ENCODE measurements at places on chromosomes 2 and 18. TPM values are rescaled to one million over a fixed set of nuclear protein-coding genes. Genes with fewer than 3 reads are reported as not detected.

Gene TPGS2
- 103 TPM for total RNA-seq

Gene STARD6
- not detected for total RNA-seq

Gene WDPCP
- 6.5 TPM for total RNA-seq

Gene ITPRIPL1
- 34.2 TPM for total RNA-seq

Gene UGT1A5
- total RNA-seq = not detected

Gene GKN1
- not detected for total RNA-seq

Gene SERPINB10
- total RNA-seq = not detected

Gene FKBP1B
- 0.86 TPM for total RNA-seq

Gene ADCYAP1
- total RNA-seq = not detected

Gene CYS1
- 0.70 TPM for total RNA-seq

Gene RBM43
- total RNA-seq = 4.2 TPM

Gene HOXD11
- not detected for total RNA-seq

Gene LOXL3
- total RNA-seq = 1.9 TPM

Gene TDRD15
- total RNA-seq = not detected

Gene NT5DC4
- not detected for total RNA-seq

Gene ATP6V1B1
- total RNA-seq = not detected

Gene UGT1A10
- total RNA-seq = not detected

Gene TIA1
- total RNA-seq = 146 TPM

Gene DUSP11
- 30.9 TPM for total RNA-seq

Gene LYG1
- total RNA-seq = 2.4 TPM

Gene PRKAG3
- total RNA-seq = not detected

Gene LIMS4
- 0.25 TPM for total RNA-seq

Gene CD8B2
- not detected for total RNA-seq

Gene METAP1D
- total RNA-seq = 7.1 TPM

Gene OTOS
- total RNA-seq = not detected

Gene PROKR1
- total RNA-seq = not detected

Gene MOCOS
- total RNA-seq = 0.30 TPM

Gene SERPINB2
- not detected for total RNA-seq

Gene C2orf72
- 0.07 TPM for total RNA-seq

Gene AQP4
- total RNA-seq = not detected

Gene RUFY4
- 1.3 TPM for total RNA-seq

Gene AQP12A
- not detected for total RNA-seq

Gene NAT8
- total RNA-seq = not detected

Gene PHLPP1
- 17.7 TPM for total RNA-seq

Gene ZFAND2B
- total RNA-seq = 53.0 TPM

Gene GAREM1
- not detected for total RNA-seq

Gene CERKL
- total RNA-seq = 0.07 TPM

Gene CEP68
- total RNA-seq = 7.0 TPM

Gene SPC25
- 36.2 TPM for total RNA-seq

Gene SLC9A4
- 0.11 TPM for total RNA-seq

Gene MSH2
- total RNA-seq = 53.4 TPM

Gene TCF23
- not detected for total RNA-seq

Gene MPP4
- not detected for total RNA-seq

Gene ELOA2
- not detected for total RNA-seq

Gene ABCG5
- total RNA-seq = not detected

Gene PDE1A
- total RNA-seq = not detected

Gene SKOR2
- not detected for total RNA-seq

Gene RSAD2
- 35.0 TPM for total RNA-seq
